ENCODE measurements at places on chromosomes 7 and 10.

DNA sequence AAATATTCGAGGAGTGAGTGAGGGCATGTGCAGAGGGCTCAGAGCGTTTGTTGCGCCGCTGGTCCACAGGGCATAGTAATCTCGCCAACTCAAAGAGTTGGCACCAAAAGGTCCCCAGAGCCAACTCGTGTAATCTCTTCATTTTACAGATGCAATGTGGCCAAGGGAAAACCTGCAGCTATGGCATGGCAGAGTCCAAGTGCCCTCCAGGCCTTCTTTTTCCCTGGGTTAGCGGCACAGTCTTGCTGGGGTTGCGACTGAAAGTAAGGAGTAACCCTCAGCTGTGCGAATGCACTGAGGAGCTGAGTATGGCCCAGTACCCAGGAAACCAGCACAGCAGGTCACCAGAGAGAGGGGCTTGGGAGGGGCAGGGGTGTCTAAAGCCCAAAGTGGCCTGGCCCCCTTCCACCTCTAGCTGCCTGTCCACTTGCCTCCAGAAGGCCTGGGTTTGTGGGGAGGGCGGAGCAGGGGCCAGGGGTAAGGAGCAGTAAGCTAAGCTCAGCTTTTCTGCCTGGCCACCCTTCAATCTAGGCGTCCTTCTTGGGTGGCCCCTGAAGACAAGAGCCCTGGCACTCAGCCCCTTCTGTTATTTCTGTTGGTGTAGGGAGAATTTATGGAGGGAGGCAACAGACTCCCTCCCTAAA, 3.3 kb upstream of the GAD2 start:
- DNase-seq: no peak

- no peak for DNase-seq
Measured at GRCh38 chr10:44982496-44982895, 3.9 kb upstream of the DEPP1 start.

GRCh38 chr10:78944723-78945312, 123.9 kb upstream of the ZMIZ1 start:
- no peak for DNase-seq

- no peak for DNase-seq
Measured at GRCh38 chr7:46168671-46169383, 247.8 kb upstream of the IGFBP3 start.

- no peak for DNase-seq
Measured at GRCh38 chr7:102860351-102860811, 52.4 kb upstream of the LRRC17 start.

GRCh38 chr10:48291190-48291589, 15.3 kb upstream of the MAPK8 start:
- no peak for DNase-seq

- DNase-seq: no peak
Measured at GRCh38 chr10:114173603-114173920, 441 bp downstream of the CCDC186 start.

- no peak for DNase-seq
Measured at GRCh38 chr7:116265881-116266280, 55.5 kb downstream of the TES start.

DNA sequence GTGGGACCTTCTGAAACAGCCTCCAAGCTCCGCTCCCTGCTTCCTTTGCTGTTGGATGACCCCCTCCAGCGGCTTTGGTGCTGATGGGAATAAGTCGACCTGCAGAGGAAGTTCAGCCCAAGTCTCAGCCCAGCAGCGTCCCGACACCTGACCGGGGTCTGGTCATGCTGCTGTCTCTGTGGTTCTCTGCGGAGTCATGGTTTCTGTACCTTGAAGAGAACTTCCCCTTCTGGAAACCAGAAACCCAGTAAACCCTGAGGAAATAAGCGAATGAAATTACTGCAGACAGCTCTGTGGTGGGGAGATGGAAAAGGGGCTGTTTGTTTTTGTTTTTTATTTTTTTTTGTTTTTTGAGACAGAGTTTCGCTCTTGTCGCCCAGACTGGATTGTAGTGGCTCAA, 18.3 kb upstream of the ZNF12 start:
- no peak for DNase-seq

- DNase-seq: no peak
Measured at GRCh38 chr7:343227-343822, 53.4 kb downstream of the FOXL3 start.

- no peak for DNase-seq
Measured at GRCh38 chr7:103765901-103766300, 223.6 kb downstream of the RELN start.

DNA sequence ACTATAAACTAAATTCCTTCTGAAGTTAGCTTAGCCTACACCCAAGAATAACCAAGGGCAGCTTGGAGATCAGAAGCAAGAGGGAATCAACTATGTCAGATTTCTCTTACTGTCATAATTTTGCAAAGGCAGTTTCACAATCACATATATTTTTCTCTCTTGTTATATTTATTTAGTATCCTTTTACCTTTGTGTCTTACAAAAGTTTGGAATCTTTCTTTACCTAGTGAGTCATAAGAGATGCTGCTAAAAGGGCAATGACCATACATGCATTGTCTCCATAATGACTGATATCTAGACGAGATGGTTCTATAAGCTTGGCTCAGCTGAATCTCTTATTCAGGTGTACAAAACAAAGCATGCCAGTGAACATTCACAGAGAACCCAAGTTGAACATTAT, 61.1 kb downstream of the PPP1R17 start:
- DNase-seq: no peak

- no peak for DNase-seq
Measured at GRCh38 chr7:14767716-14768425, 134.7 kb downstream of the DGKB start.

DNA sequence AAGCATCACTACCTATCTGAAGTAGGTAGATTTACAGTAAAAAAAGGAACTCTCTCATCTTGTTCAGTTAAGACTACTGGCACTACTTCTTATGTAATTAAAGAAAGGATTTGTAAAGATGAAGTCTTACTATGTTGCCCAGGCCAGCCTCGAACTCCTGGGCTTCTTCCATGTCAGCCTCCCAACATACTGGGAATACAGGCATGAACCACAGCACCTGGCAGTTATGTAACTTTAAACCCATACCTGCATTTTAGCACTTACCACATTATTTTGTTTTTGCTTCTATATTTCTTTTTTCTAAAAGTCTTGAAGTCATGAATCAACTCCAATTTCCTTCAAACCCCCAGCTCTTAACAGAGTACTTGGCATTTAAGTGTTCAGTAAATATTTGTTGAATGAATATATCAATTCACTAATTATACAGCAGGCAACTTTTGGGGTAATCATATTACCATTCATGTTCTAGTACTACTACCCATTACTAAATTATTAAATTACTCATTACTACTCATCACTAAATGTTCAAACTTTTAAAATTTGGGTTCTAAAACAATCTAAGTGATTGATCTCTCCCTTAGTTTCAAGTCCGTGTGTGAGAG, 31.6 kb upstream of the CCDC71L start:
- no peak for DNase-seq

- no peak for DNase-seq
Measured at GRCh38 chr7:84176716-84177115, 17.9 kb downstream of the SEMA3A start.

DNA sequence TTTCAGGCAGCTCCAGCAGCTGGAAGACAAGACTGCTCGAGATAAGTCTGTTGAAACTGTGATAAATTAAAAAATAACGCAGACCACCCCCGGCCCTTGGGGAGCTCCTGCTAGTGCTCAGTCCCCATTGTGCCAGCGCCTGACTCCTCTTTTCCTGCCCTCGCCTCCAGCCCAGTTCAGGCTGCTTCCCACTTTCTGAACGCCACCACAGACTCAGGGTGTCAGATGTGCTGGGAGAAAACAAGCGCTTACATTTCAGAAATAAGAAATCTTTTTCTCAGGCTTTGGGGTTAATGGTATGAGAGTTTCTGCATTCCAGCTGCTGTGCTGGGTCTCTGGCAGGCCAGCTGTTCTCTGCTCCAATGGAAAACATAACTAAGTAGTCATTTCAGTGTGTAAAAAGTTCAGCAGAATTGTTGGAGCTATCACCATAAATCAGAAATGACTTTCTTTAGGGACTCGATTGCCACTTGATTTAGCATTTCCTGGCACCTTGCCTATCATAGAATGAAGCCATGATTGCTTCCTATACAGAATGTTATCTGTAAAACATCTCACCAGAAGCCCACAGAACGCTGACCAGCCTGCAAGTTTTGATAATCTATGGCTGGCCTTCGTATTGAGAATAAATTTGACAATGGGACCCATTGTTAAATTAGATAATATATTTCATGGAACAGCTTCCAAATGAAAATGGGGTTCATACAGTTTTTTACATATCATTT, 257.0 kb upstream of the ZNF32 start:
- no peak for DNase-seq

DNA sequence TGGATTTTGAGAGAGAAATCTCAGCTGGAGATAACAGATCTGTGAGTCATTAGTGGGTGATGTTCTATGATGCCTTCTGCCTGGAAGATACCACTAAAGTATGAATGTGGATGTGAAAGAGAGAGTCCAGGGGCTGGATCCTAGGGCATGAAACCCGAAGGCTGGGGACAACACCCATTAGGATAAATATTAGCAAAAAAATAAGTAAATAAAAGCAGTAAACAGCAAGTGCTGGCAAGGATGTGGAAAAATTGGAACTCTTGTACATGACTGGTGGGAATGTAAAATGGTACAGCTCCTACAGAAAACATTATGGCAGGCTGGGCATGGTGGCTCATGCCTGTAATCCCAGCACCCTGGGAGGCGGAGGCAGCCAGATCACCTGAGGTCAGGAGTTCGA, 16.6 kb upstream of the MGMT start:
- DNase-seq: no peak
